H9 (cell line): ENCODE measurements at places on chromosomes 13 and 19. TPM values are rescaled to one million over a fixed set of nuclear protein-coding genes. Genes with fewer than 3 reads are reported as not detected.

GRCh38 chr19:46133101-46133627, 8.7 kb upstream of the IGFL3 start:
- DNase-seq = peak; percentile 88

DNA sequence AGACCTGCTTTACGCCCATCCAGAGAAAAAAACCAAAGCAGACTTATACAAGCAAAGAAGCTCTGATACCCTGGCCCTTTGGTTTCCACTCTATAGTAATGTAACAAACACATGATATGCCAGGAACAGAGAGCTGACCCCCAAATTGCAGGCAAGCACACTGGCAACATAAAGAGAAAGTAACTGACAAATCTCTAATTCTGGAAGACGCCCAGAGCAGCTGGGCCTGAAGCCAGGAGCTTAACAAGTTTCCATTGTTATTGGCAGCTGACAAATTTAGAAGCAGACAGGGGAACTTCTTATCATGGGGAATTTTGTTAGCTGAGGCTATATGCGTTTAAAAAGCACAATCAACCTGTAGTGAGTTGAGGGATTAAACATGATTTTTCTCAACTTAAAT, 158.0 kb downstream of the DLEU7 start:
- no peak for DNase-seq

GRCh38 chr19:33175156-33175782, 18.9 kb upstream of the LRP3 start:
- no peak for DNase-seq

GRCh38 chr13:19266979-19267378, 85.4 kb upstream of the TUBA3C start:
- no peak for DNase-seq

SMARCA4 gene
- total RNA-seq = 245 and 261 TPM in 2 replicates

DKKL1 gene
- total RNA-seq = 2.3 and 3.5 TPM in 2 replicates

GRCh38 chr13:20494656-20495055, 31.0 kb downstream of the CRYL1 start:
- no peak for DNase-seq

TBXA2R gene
- total RNA-seq = 0.63 and 0.64 TPM in 2 replicates

DNA sequence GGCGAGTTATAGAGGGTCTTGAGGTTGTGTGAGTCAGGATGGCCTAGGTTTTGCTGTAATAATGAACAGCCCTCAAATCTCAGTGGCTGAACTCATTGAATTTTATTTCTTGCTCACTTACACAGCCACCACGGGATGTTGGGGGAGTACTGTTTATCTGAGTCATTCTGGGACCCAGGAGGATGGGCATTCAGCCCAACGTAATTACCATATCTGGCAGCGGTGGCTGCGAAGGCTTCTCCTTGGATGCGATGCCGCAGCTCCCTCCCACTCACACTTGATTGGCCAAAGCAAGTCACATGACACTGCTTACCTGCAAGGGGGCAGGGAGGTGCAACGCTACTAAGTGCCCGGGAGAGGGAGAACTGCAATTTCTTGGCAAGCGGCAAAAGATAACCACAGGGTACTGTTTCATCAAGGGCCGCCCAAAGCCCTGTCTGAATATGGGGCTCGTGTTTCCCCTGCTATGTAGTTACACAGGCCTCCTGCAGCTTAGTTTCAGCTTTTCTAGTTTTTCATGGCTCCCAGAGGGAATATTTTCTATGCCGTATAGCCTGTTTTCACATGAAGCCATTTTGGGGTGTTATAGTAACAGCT, 19.9 kb downstream of the ZSWIM9 start:
- DNase-seq = peak; percentile 98

SIGLEC9 gene
- total RNA-seq = not detected in 2 replicates

DNA sequence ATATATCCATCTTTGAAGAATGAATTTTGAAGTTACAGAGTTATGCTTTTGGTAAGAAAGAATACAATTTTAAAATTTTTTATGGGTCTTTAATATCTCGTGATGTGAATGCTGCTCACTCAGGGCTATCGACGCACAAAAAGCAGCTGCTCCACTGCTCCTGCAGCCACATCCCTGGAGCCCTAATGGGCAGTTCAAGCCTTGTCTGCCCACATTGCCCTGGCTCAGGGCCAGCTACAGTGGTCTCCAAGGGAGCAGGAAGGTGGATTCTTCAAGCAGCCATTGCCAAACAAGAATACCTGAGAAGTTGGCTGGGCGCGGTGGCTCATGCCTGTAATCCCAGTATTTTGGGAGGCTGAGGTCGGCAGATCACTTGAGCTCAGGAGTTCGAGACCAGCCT, 85.8 kb downstream of the IPO5 start:
- DNase-seq = no peak

CBARP gene
- total RNA-seq = 25.6 and 28.4 TPM in 2 replicates

- DNase-seq = no peak
These were observed 294.7 kb downstream of the DCLK1 start for GRCh38 chr13:35836446-35836845.

GRCh38 chr19:21094347-21095025, 12.5 kb downstream of the ZNF714 start:
- DNase-seq = no peak

C1QTNF9B gene
- total RNA-seq = not detected in 2 replicates

DNA sequence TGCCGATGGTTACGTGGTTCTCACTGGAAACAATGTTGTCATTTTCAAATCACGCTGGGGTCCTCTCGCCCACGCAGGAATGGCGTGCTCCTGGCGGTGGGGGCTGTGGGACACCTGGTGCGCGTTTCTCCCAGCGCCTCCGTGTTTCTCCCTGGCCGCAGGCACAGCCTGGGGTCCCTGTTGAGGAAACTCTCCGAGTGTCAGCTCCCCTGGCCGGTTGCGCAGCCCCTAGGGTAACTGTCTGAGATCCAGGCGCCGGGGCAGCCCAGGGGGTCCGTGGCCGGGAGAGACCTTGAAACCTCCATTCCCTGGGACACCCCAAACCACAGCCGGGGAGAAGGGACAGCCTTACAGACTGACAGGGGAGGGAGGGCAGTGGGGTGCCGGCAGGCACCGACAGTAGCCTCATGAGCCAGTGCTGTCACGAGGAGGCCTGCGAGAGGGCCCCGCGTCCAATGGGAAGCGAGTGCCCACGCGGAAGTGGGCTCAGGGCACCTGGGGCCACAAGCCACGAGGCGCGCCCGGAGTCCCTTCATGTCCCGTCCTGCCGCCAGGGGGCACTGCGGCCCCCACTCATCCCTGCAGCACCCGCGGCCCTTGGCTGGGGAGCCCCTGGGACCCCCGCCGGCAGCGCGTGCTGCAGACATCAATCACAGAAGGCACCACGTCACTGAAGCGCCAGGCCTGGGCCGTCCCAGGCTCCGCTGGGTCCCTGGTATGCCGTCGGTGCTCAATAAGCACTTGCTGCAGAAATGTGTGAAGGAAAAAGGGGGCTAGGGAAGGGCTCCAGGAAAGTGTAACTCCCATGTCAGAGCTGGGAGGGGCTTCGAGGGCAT, 9.5 kb downstream of the ADAMTSL5 start:
- peak; percentile 79 for DNase-seq

- no peak for DNase-seq
These were observed 5.1 kb upstream of the FCGBP start for GRCh38 chr19:39939556-39939955.

DNA sequence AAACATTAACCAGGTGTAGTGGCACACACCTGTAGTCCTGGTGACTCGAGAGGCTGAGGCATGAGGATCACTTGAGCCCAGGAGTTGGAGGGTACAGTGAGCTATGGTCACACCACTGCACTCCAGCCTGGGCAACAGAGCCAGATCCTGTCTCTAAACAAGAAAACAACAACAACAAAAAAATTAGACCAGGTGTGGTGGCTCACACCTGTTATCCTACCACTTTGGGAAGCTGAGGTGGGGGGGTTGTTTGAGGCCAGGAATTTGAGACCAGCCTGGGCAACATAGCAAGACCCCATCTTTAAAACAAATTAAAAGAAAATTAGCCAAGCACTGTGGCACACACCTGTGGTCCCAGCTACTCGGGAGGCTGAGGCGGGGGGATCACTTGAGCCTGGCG, 20.8 kb upstream of the PTPRS start:
- no peak for DNase-seq

ZNF579 gene
- total RNA-seq = 19.9 and 21.5 TPM in 2 replicates

ZNF468 gene
- 34.0 and 34.7 TPM in 2 replicates for total RNA-seq

PROZ gene
- total RNA-seq = not detected in 2 replicates

UBE2L5 gene
- total RNA-seq = 0.20 TPM in 1 of 2 replicates, not detected in the other

- no peak for DNase-seq
These were observed 11.0 kb upstream of the ACOD1 start for GRCh38 chr13:76937281-76937820.

DNA sequence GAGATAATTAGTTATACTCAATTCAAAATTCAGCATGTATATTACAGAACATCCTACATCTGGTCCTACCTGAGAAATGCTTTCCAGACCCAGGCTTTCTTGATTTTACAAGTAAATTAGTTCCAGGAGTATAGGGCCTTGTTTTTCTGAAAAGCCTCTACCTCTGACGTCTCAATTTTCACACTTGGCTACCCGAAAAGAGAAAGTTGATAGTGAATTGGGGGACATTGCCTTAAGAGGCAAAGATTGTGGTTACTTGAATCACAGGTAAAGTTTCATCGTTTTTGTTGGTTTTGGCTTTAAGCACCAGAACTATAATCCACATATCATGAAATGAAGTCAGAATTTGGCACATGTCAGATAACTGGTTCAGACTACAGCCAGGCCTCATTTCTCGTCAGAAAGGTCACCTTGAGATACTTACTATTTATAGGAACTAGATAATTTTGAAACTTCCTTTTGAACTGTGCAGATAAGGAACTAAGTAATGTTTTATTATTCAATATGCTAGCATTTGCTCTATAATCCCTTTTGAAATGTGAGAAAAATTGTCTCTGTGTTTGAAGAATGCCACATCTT, 30.8 kb downstream of the FAM124A start:
- no peak for DNase-seq

ZNF460 gene
- 65.4 and 65.9 TPM in 2 replicates for total RNA-seq

DCT gene
- total RNA-seq = not detected in 2 replicates
